Suprapubic skin (tissue), 4 donors: ENCODE measurements at places on chromosomes 2 and 18. TPM values are rescaled to one million over a fixed set of nuclear protein-coding genes. Genes with fewer than 3 reads are reported as not detected.

DNA sequence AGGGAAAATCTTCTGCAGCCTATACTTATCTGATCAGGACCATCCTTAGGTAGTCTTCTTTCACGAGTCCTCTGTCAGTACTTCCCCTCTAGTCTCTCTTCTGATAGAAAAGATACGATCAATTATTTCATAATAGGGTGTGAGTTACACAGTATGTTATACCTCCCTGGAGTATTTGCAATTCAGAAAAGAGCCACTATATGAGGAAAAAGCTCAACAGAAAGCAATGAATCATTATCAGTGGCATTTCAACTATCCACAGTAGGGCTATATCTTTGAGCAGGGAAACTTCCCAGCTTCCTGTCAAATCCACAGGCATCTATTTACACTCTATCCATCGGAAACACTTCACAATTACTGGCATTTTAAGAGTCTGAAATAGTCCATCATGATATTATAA, 105.3 kb upstream of the ACVR2A start:
- H3K27ac ChIP-seq: no peak overlapping the region
- no peak for DNase-seq
- no peaks in the 10 kb centered on the region for H3K36me3 ChIP-seq
- no peak overlapping the region for H3K4me3 ChIP-seq
- no peaks in the 10 kb centered on the region for H3K4me1 ChIP-seq

- no peak overlapping the region for H3K4me3 ChIP-seq
- no peaks in the 10 kb centered on the region for H3K27me3 ChIP-seq
- H3K4me1 ChIP-seq: no peaks in the 10 kb centered on the region
- no peak overlapping the region for H3K27ac ChIP-seq
- H3K36me3 ChIP-seq: no peaks in the 10 kb centered on the region
These were observed 95.7 kb upstream of the DOCK10 start for GRCh38 chr2:225137971-225138370.

GRCh38 chr2:26178746-26179436, 6.0 kb downstream of the GAREM2 start:
- H3K4me3 ChIP-seq: peak overlapping the region; percentile 63
- H3K36me3 ChIP-seq: no peaks in the 10 kb centered on the region
- peaks cover 10% of the 10 kb centered on the region for H3K27me3 ChIP-seq
- no peak for DNase-seq

DNA sequence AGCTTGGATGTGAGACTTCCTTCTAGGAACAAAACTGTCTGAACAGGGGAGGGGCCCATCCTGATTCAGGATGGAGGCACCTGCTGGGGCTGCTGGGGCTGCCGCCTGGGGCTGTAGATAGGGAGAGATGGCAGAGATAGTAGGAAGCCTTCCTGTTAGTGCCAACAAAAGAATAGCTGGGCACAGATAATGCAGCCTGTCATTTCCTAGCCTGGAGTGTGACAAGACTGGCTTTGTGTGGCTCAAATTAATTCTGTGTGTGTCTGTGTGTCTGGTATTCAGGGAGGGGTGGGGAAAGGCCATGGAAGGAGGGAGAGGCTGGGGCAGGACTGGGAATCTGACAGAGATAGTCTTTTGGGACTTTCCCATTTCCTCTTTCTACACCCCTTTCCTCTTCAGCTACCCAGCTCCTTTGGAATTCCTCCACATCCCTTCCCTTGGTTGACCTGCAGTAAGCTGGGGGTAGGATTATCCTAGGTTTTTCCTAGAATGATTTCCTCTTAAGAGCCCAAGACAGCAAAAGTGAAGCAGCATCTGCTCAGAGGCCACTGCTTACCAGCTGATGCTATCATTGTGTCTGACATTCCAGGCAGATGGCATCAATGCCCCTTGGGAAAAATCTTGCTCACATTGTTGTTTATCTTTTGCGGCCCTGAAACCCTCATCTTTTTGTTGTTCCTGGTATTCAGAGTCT, 144.9 kb upstream of the LHCGR start:
- DNase-seq: no peak
- H3K36me3 ChIP-seq: no peaks in the 10 kb centered on the region
- no peak overlapping the region for H3K27ac ChIP-seq
- no peaks in the 10 kb centered on the region for H3K27me3 ChIP-seq
- H3K4me1 ChIP-seq: peaks cover under 1% of the 10 kb centered on the region

The MYO7B gene
- total RNA-seq: 4.7 TPM

DNA sequence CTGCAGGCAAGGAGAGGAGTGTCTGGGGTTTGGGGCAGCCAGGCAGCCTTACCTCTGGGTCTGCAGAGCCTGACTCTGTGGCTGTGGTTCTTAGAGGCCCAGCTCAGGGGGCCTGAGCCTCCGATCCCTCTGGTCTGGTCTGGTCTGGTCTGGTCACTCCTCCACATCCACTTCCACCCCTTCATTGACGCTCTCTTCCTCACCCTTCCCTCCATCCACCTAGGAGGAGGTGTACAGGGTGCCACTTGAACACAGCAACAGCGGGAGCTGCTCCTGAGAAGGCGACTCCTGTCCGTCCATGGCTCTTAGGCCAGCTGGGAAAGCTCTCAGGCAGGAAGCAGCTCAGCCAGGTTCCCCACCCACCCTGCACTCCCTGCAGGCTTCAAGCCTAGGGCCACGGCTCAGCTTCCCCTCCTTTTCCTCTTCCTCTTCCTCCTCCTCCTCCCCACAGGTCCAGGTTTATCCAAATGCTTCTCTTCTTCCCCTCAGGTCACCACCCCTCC, 16.9 kb downstream of the GPR55 start:
- H3K27me3 ChIP-seq: no peaks in the 10 kb centered on the region
- no peak overlapping the region for H3K27ac ChIP-seq
- no peak overlapping the region for H3K4me3 ChIP-seq
- H3K4me1 ChIP-seq: no peaks in the 10 kb centered on the region
- peak; percentile 66 for DNase-seq

The FBXO15 gene
- total RNA-seq: 0.80 TPM
